ENCODE measurements at places on chromosomes 11 and 22. TPM values are rescaled to one million over a fixed set of nuclear protein-coding genes. Genes with fewer than 3 reads are reported as not detected.

The OR6T1 gene
- polyA plus RNA-seq, result not detected

The MYO18B gene
- polyA plus RNA-seq, result not detected

The OR4A15 gene
- polyA plus RNA-seq, result not detected

The P2RY6 gene
- not detected for polyA plus RNA-seq

The ACTN3 gene
- not detected for polyA plus RNA-seq

The USP2 gene
- 11.7 TPM for polyA plus RNA-seq

The OR8K5 gene
- polyA plus RNA-seq, result not detected

The GP1BB gene
- 2.4 TPM for polyA plus RNA-seq

Data from Purkinje cell (primary cell).